ENCODE measurements at places on chromosomes 4 and X.

- H3K36me3 ChIP-seq, result no peaks in the 10 kb centered on the region
- H3K4me3 ChIP-seq, result no peak overlapping the region
- no peaks in the 10 kb centered on the region for H3K4me1 ChIP-seq
Observed at GRCh38 chrX:25066131-25066530, 50.4 kb upstream of the ARX start.

- ATAC-seq, result no peak
- no peaks in the 10 kb centered on the region for H3K27me3 ChIP-seq
- H3K4me3 ChIP-seq, result no peak overlapping the region
- no peak overlapping the region for H3K27ac ChIP-seq
- H3K36me3 ChIP-seq, result no peaks in the 10 kb centered on the region
- no peaks in the 10 kb centered on the region for H3K4me1 ChIP-seq
Observed at GRCh38 chrX:31376408-31377022, 304.7 kb upstream of the FTHL17 start.

- no peaks in the 10 kb centered on the region for H3K27me3 ChIP-seq
- H3K27ac ChIP-seq, result no peak overlapping the region
- no peak overlapping the region for H3K4me3 ChIP-seq
- no peaks in the 10 kb centered on the region for H3K36me3 ChIP-seq
Observed at GRCh38 chr4:176034499-176034898, 31.1 kb upstream of the WDR17 start.

DNA sequence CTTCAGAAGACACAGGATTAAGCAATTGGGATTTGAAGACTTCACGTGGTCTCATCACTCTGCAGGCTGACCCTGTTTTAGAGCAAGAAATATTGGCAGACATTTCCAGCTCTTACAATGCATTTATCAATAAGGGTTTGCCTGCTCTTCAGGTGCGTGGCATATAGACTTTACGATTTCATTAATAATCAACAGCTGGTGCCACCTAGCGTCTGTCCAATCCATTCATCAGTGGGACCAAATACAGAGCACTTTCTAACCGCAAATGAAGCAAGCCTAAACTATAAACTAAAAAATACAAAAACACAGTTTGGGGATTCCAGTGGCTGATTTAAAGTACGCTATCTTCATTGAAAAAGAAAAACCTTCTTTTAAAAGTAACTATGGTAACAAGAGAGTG is 125.4 kb upstream of the DMD start:
- no peaks in the 10 kb centered on the region for H3K4me1 ChIP-seq
- ATAC-seq, result no peak
- H3K36me3 ChIP-seq, result no peaks in the 10 kb centered on the region

- peak overlapping the region; percentile 86 for H3K4me3 ChIP-seq
- H3K27ac ChIP-seq, result peak overlapping the region; percentile 95
- H3K4me1 ChIP-seq, result peaks cover 64% of the 10 kb centered on the region
- no peak for ATAC-seq
- H3K36me3 ChIP-seq, result no peaks in the 10 kb centered on the region
Observed at GRCh38 chr4:106315476-106315967, 487 bp downstream of the TBCK start.

DNA sequence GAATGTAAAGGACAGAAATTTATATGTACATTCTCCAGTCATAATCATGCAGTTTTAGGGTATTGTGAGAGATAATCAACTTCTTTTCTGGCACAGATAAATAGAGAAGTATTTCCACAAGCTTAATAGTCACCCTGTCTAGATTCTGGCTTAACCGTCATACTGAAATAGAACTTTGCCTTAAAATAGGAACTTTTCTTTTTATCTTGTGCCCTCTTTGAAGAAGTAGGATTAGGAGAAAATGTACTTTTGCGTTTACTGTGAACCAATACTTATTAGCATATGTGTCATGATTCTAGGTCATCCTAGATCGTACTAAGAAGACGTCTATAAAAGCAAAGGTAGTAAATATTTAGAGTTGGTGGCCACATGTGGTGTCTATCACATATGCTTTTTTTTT is 95.4 kb downstream of the NFKB1 start:
- no peaks in the 10 kb centered on the region for H3K27me3 ChIP-seq

DNA sequence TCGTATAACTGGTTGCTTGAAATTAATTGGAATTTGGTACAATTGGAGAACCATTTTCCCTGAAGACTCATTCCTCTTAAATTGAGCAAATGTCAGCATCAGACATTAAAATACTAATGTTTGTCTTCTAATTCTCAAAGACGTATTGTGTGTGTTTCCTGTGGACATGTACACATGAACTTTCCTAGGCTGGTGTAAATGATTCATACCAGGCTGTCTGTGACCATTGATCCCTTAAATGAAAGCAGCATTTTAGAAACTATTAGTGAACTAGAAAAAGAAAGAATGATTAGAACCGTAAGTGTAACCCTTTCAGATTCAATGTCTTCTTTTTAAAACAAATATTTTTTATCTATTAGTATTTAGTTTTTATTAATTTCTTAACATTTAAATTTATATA is 332.9 kb downstream of the PPP3CA start:
- peaks cover 2% of the 10 kb centered on the region for H3K4me1 ChIP-seq
- no peak overlapping the region for H3K27ac ChIP-seq
- no peak for ATAC-seq
- no peaks in the 10 kb centered on the region for H3K27me3 ChIP-seq

DNA sequence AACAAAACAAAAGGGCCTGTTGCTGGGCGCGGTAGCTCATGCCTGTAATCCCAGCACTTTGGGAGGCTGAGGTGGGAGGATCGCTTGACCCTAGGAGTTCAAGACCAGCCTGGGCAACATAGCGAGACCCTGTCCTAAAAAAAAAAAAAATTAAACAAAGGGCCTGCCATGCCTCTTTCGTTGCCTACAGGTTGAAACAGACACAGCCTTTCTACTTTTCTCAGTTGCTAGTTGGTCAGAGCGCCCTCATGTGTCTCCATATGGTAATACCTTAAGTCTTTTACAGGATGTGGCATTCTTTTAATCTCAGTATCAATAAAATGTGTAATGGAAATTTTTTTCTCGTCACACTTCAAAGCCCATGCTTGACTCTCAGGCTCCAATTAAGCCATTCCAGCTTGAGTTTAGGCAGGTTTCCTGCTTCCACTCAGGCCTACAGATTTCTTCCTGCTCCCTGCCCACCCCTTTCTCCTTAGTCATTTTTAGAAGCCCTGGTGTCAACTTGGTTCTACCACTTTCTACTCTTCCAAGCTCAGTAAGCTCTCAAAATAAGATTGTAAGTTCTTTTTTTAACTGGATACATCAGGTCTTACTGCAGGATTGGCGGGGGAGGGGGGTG is 4.6 kb upstream of the SOWAHD start:
- no peak overlapping the region for H3K4me3 ChIP-seq
- no peaks in the 10 kb centered on the region for H3K27me3 ChIP-seq
- ATAC-seq, result no peak
- no peaks in the 10 kb centered on the region for H3K4me1 ChIP-seq
- H3K27ac ChIP-seq, result no peak overlapping the region

GRCh38 chr4:13626492-13627177 is 890 bp downstream of the BOD1L1 start:
- H3K27me3 ChIP-seq, result no peaks in the 10 kb centered on the region
- H3K4me1 ChIP-seq, result peaks cover 3% of the 10 kb centered on the region
- no peaks in the 10 kb centered on the region for H3K36me3 ChIP-seq
- H3K4me3 ChIP-seq, result peak overlapping the region; percentile 61
- peak overlapping the region; percentile 95 for H3K27ac ChIP-seq

DNA sequence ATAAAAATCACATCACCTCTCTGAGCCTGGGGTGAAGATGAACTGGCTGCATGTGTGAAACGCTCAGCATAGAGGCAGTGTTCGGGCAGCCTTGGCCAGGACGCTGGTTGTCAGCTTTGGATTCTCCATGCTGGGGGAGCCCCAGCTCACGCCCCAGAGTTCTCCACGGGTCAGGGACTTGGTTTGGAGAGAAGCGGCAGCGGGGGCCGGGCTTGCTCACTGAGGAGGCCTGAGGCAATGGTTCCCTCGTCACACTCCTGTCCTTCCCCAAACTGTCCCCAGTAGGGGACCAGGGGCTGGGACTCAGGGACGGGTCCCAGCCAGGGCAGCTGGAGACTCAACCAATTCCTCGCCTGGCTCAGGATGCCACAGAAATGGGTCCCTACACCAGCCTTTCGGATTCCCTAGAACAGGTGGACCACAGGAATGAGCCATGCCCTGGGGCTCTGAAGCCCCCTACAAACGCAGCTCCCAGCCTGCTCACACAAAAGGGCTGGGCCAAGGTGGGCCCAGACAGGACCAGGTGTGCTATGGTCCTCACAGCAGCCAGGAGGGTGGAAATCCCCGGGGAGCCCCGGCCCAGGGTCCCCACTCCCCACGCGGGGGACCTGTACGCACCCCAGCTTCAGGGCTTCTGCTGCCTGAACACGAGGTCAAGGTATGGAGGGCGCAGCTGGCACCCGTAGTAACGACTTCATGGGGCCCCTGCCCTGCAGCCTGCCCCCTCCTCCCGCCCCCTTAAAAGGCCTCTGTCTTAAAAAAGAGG is 1.4 kb downstream of the MXD4 start:
- ATAC-seq, result no peak
- no peaks in the 10 kb centered on the region for H3K27me3 ChIP-seq
- peaks cover 61% of the 10 kb centered on the region for H3K4me1 ChIP-seq

DNA sequence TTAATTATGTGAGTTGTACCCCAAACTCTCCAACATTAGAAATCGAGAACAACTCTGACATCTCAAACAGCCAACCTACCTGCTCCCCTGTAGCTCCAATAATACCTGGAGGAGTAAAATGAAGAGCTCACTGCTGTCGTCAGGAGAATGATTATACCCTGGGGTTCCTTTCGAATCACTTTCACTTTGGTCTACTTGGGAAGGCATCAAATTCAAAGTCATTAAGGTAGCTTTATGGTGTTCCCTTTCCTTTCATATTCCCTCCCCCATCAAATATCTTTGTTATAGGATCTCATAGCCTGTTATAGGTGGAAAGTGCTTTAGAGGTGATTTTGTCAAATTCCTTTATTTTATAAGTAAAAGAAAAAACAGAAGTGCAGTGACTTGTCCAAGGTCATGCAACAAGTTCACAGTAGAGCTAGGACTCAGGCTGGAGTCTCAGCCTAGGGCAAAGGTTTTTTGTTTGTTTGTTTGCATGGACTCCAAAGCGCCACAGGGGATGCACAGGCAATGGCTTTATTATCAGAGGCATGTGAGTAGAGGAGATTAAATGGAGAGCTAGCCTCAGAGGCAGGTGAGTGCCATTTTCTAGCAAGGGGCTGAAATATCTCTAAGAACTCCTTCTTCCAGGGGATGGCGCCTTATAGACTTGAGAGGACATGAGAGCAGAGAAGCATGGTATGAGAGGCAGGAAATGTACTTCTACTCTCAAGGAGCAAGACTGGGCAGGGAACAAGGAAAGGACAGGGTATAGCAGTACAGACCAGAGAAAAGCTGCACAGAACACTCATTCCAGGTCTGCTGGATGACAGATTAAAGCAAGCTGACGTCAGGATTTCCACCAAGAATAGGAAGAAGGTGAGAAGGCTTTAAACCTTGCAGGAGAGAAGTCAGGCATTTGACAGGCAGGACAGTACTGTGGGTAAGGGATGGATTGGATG is 262.1 kb upstream of the GPC4 start:
- H3K27ac ChIP-seq, result no peak overlapping the region
- H3K4me1 ChIP-seq, result peaks cover 9% of the 10 kb centered on the region
- H3K4me3 ChIP-seq, result no peak overlapping the region
- H3K36me3 ChIP-seq, result no peaks in the 10 kb centered on the region
- ATAC-seq, result no peak
- no peaks in the 10 kb centered on the region for H3K27me3 ChIP-seq

DNA sequence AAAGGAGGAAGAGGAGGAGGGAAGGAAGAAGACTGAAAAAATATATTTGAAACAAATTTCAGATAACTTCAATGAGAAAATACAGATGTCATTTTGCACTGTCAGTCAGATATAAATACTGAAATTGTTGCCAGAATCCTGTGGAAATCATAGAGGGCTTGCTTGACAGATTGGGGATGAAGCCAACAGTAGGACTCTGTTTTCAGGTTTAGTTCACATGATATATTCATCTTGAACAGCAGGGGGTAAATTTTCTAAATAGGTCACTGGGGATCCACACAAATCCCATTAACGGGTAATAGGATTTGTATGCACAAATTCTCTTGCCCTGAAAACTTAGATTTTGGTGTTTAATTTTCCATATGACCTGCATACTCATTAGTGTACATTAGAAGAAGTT is 103.3 kb upstream of the PCDH18 start:
- H3K4me1 ChIP-seq, result no peaks in the 10 kb centered on the region
- H3K36me3 ChIP-seq, result no peaks in the 10 kb centered on the region
- no peak for ATAC-seq
- no peak overlapping the region for H3K4me3 ChIP-seq
- H3K27ac ChIP-seq, result no peak overlapping the region

GRCh38 chr4:187416216-187416615 is 579.4 kb upstream of the ZFP42 start:
- H3K36me3 ChIP-seq, result no peaks in the 10 kb centered on the region
- ATAC-seq, result no peak
- H3K4me1 ChIP-seq, result no peaks in the 10 kb centered on the region
- no peak overlapping the region for H3K4me3 ChIP-seq
- H3K27ac ChIP-seq, result no peak overlapping the region

DNA sequence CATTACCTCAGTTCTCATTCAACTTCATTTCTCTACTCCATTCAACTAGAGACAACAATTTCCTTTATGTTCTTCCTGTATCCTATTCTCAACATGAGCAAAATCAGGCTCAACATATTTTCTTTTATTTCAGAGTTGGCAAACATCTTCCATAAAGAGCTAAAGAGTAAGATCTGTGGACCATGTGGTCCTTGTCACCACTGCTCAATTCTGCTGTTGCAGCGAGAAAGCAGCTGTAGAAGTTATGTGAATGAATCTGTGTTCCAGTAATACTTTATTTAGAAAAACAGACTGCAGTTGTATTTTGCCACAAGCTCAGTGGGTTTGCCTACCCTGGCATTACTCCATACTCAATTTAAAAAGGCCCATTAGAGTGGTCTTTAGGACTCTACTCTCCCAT is 2057.3 kb downstream of the ARAP2 start:
- no peaks in the 10 kb centered on the region for H3K36me3 ChIP-seq
- no peak overlapping the region for H3K4me3 ChIP-seq
- no peak for ATAC-seq
- H3K27ac ChIP-seq, result no peak overlapping the region
- H3K27me3 ChIP-seq, result no peaks in the 10 kb centered on the region
- H3K4me1 ChIP-seq, result no peaks in the 10 kb centered on the region

DNA sequence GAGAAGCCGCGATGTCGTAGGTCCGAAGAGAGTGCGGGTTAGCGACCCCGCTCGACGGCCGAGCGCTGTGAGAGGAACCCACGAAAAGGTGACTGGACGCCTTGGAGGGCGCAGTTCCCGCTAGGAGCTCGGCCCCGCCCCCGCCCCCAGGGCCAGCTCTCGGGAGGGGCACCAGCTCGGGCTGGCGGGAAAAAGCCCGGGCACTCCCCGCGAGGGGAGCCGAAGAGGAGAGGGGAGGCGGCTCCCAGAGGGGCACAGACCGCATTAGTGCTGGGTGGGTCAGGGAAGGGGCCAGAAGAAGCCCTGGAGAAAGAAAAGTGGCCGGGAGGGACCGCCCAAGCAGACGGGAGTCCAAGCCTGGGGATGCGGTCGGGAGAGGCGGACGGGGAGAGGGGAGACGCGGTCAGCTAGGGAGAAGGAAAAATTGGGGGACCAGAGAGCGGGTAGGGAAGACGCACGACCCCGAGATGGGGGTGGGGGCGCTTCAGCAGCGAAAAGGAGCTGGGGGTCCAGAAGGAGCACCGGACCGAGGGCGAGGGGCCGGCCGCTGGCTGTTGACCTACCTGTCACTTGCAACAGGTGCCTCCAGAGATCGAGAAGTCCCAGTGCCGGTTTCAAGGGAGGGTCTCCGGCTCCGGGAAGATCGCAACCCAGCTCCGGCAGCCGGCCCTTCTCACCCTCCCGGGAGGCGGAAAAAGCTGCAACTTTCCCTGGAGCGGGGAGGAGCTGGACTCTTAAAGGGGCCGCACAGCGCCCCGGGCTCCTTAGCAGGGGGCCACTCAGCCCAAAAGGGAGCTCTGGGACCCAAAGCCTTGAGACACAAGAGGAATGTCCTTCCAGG is at the start of gene SYTL4:
Gene SYTL4, minus strand, starts transcription at position 681 of the 841 bp plus-strand sequence. CDS start 30,084 bp downstream, outside the sequence.
- ATAC-seq, result peak; percentile 83
- peak within 1 kb of the TSS; percentile 22 for H3K27ac ChIP-seq
- H3K36me3 ChIP-seq, result no peaks in the 10 kb centered on the region
- H3K27me3 ChIP-seq, result no peaks in the 10 kb centered on the region

Measured in gastroesophageal sphincter (tissue), 4 donors.